ENCODE measurements at places on chromosomes 5 and 9. TPM values are rescaled to one million over a fixed set of nuclear protein-coding genes. Genes with fewer than 3 reads are reported as not detected.

The SPATA31C1 gene
- total RNA-seq = not detected

The LCN9 gene
- not detected for total RNA-seq

The TMEFF1 gene
- total RNA-seq = 1.3 TPM

The MVB12B gene
- 7.8 TPM for total RNA-seq

DNA sequence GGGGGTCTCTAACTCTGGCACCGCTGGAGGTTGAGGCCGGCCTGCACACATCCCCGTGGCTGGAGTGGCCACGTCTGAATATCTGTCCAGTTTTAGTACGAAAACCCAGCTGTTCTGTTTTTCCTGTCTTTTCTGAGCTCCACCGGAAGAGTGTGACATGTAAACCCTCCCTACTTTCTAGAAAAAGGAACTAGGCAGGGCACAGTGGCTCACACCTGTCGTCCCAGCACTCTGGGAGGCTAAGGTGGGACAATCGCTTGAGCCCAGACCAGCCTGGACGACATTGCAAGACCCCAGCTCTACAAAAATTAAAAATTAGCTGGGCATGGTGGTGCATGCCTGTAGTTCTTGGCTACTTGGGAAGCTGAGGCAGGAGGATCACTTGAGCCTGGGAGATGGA is 8.2 kb upstream of the PHYKPL start:
- no peak overlapping the region for H3K4me3 ChIP-seq
- no peaks in the 10 kb centered on the region for H3K27me3 ChIP-seq
- H3K27ac ChIP-seq = no peak overlapping the region
- H3K4me1 ChIP-seq = no peaks in the 10 kb centered on the region
- no peak for DNase-seq

DNA sequence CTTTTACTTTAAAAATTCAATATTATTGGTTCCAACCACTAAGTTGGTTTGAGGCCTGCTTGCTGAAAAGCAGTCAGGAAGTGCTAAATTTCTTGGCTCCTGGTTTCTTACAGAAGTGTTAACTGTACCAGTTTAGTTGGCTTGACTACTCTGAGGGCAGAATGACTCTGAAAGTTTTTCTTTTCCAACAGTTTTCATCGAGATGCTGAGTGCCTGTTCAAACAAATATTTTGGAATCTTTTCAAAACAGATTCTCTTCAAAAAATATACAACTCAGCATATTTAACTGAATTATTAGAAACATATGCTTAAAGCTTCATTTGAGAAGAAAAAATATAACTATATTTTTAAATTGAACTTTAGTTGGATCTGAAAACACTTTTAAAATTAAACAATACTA is 37.0 kb downstream of the SLC38A9 start:
- no peaks in the 10 kb centered on the region for H3K4me1 ChIP-seq
- H3K36me3 ChIP-seq = no peaks in the 10 kb centered on the region
- H3K4me3 ChIP-seq = no peak overlapping the region
- no peaks in the 10 kb centered on the region for H3K27me3 ChIP-seq

DNA sequence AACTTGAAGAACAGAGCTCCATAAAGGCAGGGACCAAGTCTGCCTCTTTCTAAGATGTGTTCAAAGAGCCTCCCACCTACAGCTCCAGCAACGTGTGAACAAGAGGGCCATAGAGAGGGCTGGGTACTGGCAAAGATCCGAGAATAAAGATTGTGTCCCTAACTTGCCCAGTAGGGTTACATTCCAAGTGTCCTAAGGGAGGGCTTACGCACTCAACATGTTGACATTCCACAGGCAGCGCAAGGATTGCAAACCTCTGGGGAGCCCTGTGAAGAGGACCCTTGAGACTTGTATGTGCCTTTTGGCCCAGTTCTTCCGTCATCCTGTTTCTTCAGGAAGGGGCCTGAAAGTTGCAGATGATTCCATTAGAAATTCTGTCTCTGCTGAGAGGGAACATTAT is 48.2 kb upstream of the ENTREP1 start:
- no peak overlapping the region for H3K27ac ChIP-seq
- H3K4me1 ChIP-seq = no peaks in the 10 kb centered on the region
- no peak for DNase-seq
- no peaks in the 10 kb centered on the region for H3K27me3 ChIP-seq

GRCh38 chr5:107653685-107654084 is 17.1 kb downstream of the EFNA5 start:
- no peak overlapping the region for H3K4me3 ChIP-seq
- no peaks in the 10 kb centered on the region for H3K36me3 ChIP-seq
- no peaks in the 10 kb centered on the region for H3K4me1 ChIP-seq
- H3K27me3 ChIP-seq = peaks cover 3% of the 10 kb centered on the region
- DNase-seq = no peak

GRCh38 chr5:31583129-31583528 is 51.0 kb downstream of the C5orf22 start:
- no peaks in the 10 kb centered on the region for H3K4me1 ChIP-seq
- H3K27me3 ChIP-seq = no peaks in the 10 kb centered on the region
- no peaks in the 10 kb centered on the region for H3K36me3 ChIP-seq
- no peak for DNase-seq
- H3K27ac ChIP-seq = no peak overlapping the region
- no peak overlapping the region for H3K4me3 ChIP-seq

DNA sequence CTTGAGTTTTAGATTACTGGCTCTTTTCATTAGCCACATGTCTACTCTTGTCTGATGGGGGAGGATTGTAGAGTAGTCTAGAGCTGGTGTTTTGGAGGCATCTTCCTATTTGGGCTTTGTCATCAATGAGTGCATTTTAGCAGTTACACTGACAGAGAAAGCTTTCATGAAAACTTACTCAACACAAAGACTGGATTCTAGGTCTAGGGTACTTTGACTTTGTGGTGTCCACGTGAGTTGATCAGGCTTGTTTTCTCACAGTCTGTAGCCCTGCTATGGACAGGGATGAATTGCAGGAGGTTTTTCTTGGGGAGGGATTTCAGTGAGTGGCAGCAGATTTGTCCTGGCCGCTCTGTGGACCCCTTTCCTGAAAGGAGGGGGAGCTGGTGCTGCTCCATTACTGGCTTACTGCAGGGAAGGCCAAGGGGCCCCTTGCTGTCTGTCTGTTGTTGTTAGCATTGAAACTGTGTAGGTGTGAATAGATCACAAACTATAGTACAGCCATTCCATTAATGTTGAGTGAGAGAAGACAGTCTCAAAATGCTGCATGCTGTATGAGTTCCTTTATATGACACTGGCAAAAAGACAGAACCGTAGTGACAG is 6.6 kb downstream of the TRIO start:
- H3K4me3 ChIP-seq = no peak overlapping the region
- H3K36me3 ChIP-seq = peaks cover 34% of the 10 kb centered on the region
- no peaks in the 10 kb centered on the region for H3K27me3 ChIP-seq
- no peak for DNase-seq

GRCh38 chr9:87708986-87709728 is 16.8 kb upstream of the CTSL start:
- H3K4me1 ChIP-seq = peaks cover 49% of the 10 kb centered on the region
- H3K27ac ChIP-seq = no peak overlapping the region
- no peaks in the 10 kb centered on the region for H3K27me3 ChIP-seq
- peaks cover 56% of the 10 kb centered on the region for H3K36me3 ChIP-seq
- H3K4me3 ChIP-seq = no peak overlapping the region
- no peak for DNase-seq

DNA sequence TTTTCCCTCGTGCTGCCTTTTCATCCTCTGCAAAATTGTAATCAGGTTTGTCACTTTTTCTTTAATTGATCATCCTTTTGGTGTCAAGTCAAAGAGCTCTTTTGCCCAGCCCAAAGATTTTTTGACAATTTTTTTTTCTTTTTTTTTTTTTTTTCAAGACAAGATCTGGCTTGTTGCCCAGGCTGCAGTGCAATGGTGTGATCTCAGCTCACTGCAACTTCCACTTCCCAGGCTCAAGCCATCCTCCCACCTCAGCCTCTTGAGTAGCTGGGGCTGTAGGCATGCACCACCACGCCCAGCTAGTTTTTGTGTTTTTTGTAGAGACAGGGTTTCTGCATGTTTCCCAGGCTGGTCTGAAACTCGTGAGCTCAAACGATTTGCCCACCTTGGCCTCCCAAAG is 36.7 kb downstream of the CDK7 start:
- peak; percentile 64 for DNase-seq
- H3K36me3 ChIP-seq = peaks cover 68% of the 10 kb centered on the region
- peaks cover 8% of the 10 kb centered on the region for H3K4me1 ChIP-seq
- no peaks in the 10 kb centered on the region for H3K27me3 ChIP-seq
- no peak overlapping the region for H3K27ac ChIP-seq
- H3K4me3 ChIP-seq = no peak overlapping the region

DNA sequence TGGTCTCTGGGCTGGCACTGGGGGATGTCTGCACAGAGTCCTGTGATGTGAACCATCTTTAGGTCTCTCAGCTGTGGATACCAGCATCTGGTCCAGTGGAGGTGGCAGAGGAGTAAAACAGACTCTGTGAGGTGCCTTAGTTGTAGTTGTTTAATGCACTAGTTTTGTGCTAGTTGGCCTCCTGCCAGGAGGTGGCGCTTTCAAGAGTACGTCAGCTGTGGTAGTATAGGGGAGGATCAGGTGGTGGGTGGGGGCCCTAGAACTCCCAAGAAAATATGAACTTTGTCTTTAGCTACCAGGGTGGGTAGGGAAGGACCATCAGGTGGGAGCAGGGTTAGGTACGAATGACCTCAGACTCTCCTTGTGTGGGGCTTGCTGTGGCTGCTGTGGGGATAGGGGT is 197.1 kb downstream of the TMC1 start:
- no peaks in the 10 kb centered on the region for H3K27me3 ChIP-seq
- H3K4me1 ChIP-seq = no peaks in the 10 kb centered on the region
- H3K27ac ChIP-seq = no peak overlapping the region
- H3K4me3 ChIP-seq = no peak overlapping the region

DNA sequence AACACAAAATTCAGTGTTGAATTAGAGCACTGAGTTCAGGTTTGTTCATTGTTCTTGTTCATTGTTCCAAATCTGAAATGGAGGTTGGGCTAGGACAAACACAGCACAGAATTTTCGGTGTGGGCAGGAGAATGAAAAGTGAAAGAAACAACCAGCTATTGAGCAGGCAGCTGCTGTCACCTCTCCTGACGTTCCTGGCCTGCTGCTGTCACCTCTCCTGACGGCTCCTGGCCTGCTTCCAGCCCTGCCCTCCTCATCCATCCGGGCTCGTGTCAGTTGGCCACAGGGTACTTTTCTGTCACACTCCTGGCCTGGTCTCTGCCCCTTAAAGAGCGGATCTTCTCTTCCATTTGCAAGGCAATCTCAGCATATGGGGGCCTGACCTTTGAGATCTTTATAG is 45.2 kb upstream of the CKMT2 start:
- H3K27ac ChIP-seq = no peak overlapping the region
- DNase-seq = no peak
- no peaks in the 10 kb centered on the region for H3K4me1 ChIP-seq
- no peaks in the 10 kb centered on the region for H3K27me3 ChIP-seq
- H3K36me3 ChIP-seq = peaks cover 2% of the 10 kb centered on the region

- no peaks in the 10 kb centered on the region for H3K27me3 ChIP-seq
- H3K27ac ChIP-seq = no peak overlapping the region
- no peaks in the 10 kb centered on the region for H3K36me3 ChIP-seq
Observed at GRCh38 chr5:13865312-13865711, 79.2 kb downstream of the DNAH5 start.

GRCh38 chr9:97518909-97519307 is 17.4 kb downstream of the TMOD1 start:
- H3K27me3 ChIP-seq = no peaks in the 10 kb centered on the region
- H3K27ac ChIP-seq = no peak overlapping the region
- no peaks in the 10 kb centered on the region for H3K36me3 ChIP-seq
- H3K4me1 ChIP-seq = peaks cover 9% of the 10 kb centered on the region
- no peak overlapping the region for H3K4me3 ChIP-seq
- peak; percentile 57 for DNase-seq

DNA sequence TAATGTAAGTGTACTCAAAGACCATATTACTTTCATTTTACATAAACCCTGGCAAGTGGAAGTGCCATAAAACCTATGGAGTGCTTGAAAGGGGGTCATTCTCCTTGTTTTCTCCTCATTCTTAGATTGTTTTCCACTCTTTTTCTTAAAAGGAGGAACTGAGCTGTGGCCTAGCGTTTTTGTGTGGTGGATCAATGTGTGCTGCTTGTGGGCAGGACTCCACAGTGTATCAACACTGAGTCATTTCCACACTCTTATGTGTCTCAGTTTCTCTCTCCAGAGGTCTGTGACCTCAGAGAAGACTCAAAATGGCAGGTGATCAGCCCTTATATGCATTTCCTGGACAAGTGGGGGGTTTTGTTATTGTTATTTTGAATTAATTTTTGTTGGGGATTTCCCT is 516.1 kb upstream of the CDH10 start:
- H3K4me3 ChIP-seq = no peak overlapping the region
- H3K36me3 ChIP-seq = no peaks in the 10 kb centered on the region

Data from SJSA1 (cell line).